Hematopoietic multipotent progenitor cell (in vitro differentiated cells): ENCODE measurements at places on chromosomes 5 and 9. TPM values are rescaled to one million over a fixed set of nuclear protein-coding genes. Genes with fewer than 3 reads are reported as not detected.

BARHL1 gene
- not detected for total RNA-seq

ERP44 gene
- 4.8 TPM for total RNA-seq

LHX2 gene
- under 0.01 TPM for total RNA-seq

BAAT gene
- total RNA-seq, result not detected

MCC gene
- under 0.01 TPM for total RNA-seq

CD274 gene
- total RNA-seq, result 0.27 TPM

GPRIN1 gene
- under 0.01 TPM for total RNA-seq

CDH6 gene
- total RNA-seq, result under 0.01 TPM

FOXD4 gene
- total RNA-seq, result 0.27 TPM

SARDH gene
- 10.5 TPM for total RNA-seq

SGTB gene
- 2.7 TPM for total RNA-seq

MELK gene
- 1.9 TPM for total RNA-seq

OMD gene
- not detected for total RNA-seq

ALDH1B1 gene
- 15.9 TPM for total RNA-seq

TSTD2 gene
- 15.1 TPM for total RNA-seq

DDX4 gene
- total RNA-seq, result not detected

SPATA31A6 gene
- total RNA-seq, result not detected

DCAF12 gene
- total RNA-seq, result 21.3 TPM

SPATA9 gene
- total RNA-seq, result under 0.01 TPM

SV2C gene
- under 0.01 TPM for total RNA-seq

ELOVL7 gene
- total RNA-seq, result 8.1 TPM

PLPPR1 gene
- total RNA-seq, result not detected

SPATA31D4 gene
- not detected for total RNA-seq

FAM193B gene
- total RNA-seq, result 35.5 TPM

MEIKIN gene
- total RNA-seq, result not detected

GARIN3 gene
- total RNA-seq, result not detected
